ENCODE measurements at places on chromosomes 6 and 20. TPM values are rescaled to one million over a fixed set of nuclear protein-coding genes. Genes with fewer than 3 reads are reported as not detected.
A peak's percentile ranks its signal among the peaks of the same experiment; 100 is the strongest.

- peaks cover 9% of the 10 kb centered on the region for H3K27me3 ChIP-seq
- no peak overlapping the region for H3K27ac ChIP-seq
- no peak overlapping the region for H3K4me3 ChIP-seq
- H3K36me3 ChIP-seq, result no peaks in the 10 kb centered on the region
- H3K4me1 ChIP-seq, result peaks cover 4% of the 10 kb centered on the region
These were observed 14.7 kb downstream of the KCNQ2 start for GRCh38 chr20:63457737-63458136.

DNA sequence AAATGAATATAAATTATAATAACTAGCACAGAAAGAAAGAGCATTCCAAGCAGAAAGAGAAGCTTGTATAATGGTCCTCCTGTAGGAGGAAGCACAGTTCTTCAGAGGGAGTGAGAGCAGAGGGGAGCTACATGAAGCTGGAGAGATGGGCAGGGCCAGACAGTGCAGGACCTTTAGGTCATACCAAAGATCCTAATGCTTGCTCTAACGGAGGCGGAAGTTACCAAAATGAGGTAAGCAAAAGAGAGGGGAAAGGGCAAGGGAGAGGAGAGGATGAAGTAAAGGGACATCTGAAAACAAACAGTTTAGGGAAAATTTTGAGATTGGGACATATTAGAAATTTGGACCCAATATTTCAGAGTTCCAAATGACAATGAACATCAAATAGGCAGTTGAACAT lies 50.2 kb downstream of the HBS1L start:
- no peaks in the 10 kb centered on the region for H3K27me3 ChIP-seq
- peaks cover 6% of the 10 kb centered on the region for H3K36me3 ChIP-seq
- no peak overlapping the region for H3K4me3 ChIP-seq
- no peak for DNase-seq

GRCh38 chr6:8941577-8941976 lies 506.2 kb upstream of the SLC35B3 start:
- H3K4me3 ChIP-seq, result no peak overlapping the region
- H3K36me3 ChIP-seq, result no peaks in the 10 kb centered on the region
- no peak overlapping the region for H3K27ac ChIP-seq
- no peak for DNase-seq

DNA sequence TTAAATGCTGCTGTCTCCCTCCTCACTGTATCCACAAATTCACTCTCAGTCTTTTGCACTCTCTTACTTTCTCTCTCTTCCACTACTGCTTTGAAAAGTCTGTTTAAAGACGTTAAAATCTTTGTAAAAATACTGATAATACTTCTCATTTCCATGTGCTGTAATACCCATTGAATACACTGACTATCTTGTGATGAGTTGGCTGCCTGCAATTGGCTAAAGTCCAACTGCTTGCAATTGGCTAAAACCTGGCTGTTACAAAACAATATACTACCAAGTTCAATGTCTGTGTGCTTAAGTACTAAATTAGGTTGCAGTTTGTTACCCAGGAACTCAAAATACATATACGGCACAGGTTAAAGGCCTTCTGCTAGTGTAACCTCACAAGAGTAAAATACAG lies 264.8 kb downstream of the THBS2 start:
- H3K4me3 ChIP-seq, result no peak overlapping the region
- H3K36me3 ChIP-seq, result no peaks in the 10 kb centered on the region
- no peak for DNase-seq

- no peaks in the 10 kb centered on the region for H3K4me1 ChIP-seq
- DNase-seq, result no peak
- no peak overlapping the region for H3K4me3 ChIP-seq
- H3K27ac ChIP-seq, result no peak overlapping the region
- no peaks in the 10 kb centered on the region for H3K36me3 ChIP-seq
- H3K27me3 ChIP-seq, result peaks cover 3% of the 10 kb centered on the region
These were observed 53.3 kb downstream of the RNASET2 start for GRCh38 chr6:166903027-166903426.

GRCh38 chr6:116446399-116446798 lies 14.8 kb upstream of the CALHM6 start:
- DNase-seq, result no peak
- peak overlapping the region; percentile 94 for H3K27ac ChIP-seq
- H3K4me3 ChIP-seq, result no peak overlapping the region

DNA sequence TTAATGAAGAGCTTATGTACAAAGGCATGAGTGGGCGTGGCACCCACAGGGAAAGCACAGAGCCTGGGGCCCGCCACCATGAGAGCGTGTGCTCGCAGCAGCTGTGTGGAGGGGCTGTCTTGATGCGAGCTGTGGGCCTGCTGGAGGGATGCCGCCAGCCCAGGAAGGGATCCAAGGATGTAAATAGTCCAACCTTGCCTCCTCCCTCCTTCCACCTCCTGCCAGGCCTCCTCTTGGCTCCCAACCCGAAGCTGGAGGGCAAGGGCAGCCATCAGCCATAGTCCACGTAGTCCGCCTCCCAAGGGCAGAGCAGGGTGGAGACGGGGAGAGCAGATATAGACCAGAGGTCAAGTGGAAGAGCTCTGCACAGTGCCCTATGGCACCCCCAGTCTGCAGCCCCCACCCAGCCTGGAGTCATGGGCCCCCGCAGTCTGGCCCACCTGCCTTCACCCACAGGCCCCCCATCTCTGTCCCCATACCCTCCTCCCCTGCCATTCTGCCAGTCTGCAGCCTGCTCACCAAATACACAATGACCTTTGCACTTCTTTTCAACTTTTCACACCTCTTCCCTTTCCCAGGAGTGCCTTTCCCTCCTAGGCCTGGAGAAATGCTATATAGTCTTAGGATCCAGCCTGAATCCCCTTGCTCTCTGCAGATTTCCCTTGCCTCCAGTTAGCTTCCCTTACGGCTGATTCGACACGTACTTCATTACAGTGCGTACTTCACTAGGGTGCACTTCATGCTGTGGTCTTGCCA lies 77.1 kb downstream of the SHLD1 start:
- H3K4me1 ChIP-seq, result peaks cover 2% of the 10 kb centered on the region
- no peak overlapping the region for H3K4me3 ChIP-seq
- H3K36me3 ChIP-seq, result no peaks in the 10 kb centered on the region
- no peaks in the 10 kb centered on the region for H3K27me3 ChIP-seq
- no peak overlapping the region for H3K27ac ChIP-seq
- no peak for DNase-seq

C20orf202 gene
- total RNA-seq, result not detected

C6orf58 gene
- total RNA-seq, result 0.73 TPM

CRISP1 gene
- total RNA-seq, result not detected
